ENCODE measurements at places on chromosomes 4 and X. TPM values are rescaled to one million over a fixed set of nuclear protein-coding genes. Genes with fewer than 3 reads are reported as not detected.

DNA sequence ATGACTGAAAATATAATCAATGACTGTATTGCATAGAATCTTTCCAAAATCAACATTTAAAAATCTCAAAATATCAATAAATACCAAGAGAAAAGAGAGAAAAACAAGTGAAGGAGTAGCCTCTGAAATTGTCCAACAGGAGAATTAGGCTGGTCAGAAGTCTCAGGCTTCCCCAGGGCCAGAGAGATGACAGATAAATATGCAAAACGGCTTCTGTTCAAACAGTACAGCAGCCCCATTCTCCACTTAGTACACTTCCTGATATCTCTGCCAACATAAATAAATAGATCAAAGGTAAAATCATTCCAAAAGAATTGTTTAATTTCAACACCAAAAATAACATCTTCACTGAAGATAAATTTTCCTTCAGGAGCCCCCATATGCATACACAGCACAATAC is 204.7 kb upstream of the GABRA2 start:
- H3K4me1 ChIP-seq: no peaks in the 10 kb centered on the region
- no peak for DNase-seq
- H3K27me3 ChIP-seq: no peaks in the 10 kb centered on the region
- H3K27ac ChIP-seq: no peak overlapping the region
- no peak overlapping the region for H3K4me3 ChIP-seq

GRCh38 chrX:118594697-118595420 is 99.2 kb downstream of the DOCK11 start:
- H3K4me1 ChIP-seq: no peaks in the 10 kb centered on the region
- no peak for DNase-seq
- no peak overlapping the region for H3K4me3 ChIP-seq
- H3K36me3 ChIP-seq: no peaks in the 10 kb centered on the region

DNA sequence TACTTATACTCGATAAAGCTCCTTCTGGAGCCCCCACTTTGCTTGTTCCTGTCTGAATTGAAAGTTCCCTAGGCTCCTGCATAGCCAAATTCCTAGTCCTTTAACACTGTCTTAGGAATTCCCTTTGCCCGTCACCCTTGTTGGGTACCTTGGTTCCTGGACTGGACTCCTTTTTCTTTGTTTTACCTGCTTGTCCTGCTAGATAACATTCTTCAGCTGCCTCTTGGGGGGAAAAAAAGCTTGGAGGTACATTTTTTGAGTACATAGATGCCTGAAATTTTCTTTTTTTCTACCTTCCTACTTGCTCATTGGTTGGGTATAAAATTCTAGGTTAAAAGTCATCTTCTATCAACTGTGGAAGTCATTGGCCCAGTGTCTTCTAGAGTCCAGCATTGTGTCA is 154.8 kb upstream of the RAPGEF2 start:
- peaks cover 14% of the 10 kb centered on the region for H3K4me1 ChIP-seq
- no peak for DNase-seq
- H3K27ac ChIP-seq: no peak overlapping the region

Gene LRP2BP
- 0.17 TPM for total RNA-seq

DNA sequence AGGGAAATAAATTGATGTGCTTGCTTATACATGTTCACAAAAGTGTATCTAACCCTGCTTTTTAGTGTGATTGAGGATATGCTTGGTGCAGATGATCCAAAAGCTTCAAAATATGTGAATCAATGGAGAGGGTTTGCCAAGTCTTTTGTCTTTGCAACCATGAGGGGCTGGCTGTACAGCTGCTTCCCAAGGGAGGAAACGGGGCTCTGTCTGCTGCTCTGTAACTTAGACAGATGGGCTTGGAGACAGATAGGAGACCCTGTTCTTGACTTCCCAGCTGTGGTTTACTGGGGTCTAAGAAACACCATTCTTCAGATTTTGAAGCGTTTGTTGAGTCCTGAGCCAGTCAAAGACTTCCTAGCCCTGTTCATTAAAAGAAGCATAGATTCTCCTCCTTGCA is 152.3 kb downstream of the DCLK2 start:
- no peak overlapping the region for H3K27ac ChIP-seq
- no peaks in the 10 kb centered on the region for H3K27me3 ChIP-seq
- no peak for DNase-seq
- H3K36me3 ChIP-seq: no peaks in the 10 kb centered on the region
- no peaks in the 10 kb centered on the region for H3K4me1 ChIP-seq

DNA sequence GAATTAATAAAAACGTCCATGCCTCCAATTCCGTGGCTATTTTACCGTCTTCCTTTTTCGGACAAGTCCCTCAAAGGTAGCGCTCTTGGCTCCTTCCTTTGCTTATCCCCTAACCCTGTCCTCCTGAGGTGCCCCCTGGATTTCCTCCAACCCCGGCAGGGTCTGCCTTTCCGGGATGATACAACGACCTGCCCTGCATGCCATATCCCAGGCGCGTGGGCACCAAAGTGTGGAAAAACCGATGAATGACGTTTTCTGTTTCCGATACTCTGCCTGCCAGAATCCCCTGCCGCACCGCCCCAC is 706 bp upstream of the CSTF2 start:
- no peak overlapping the region for H3K27ac ChIP-seq
- no peaks in the 10 kb centered on the region for H3K27me3 ChIP-seq
- peak overlapping the region; percentile 77 for H3K4me3 ChIP-seq
- 0 out of 2 replicates have a peak, but pooled peaks cover 4% of the 10 kb centered on the region for H3K4me1 ChIP-seq
- peaks cover 3% of the 10 kb centered on the region for H3K36me3 ChIP-seq

GRCh38 chr4:129144755-129145206 is 48.8 kb downstream of the C4orf33 start:
- H3K27ac ChIP-seq: no peak overlapping the region
- no peak for DNase-seq
- H3K27me3 ChIP-seq: no peaks in the 10 kb centered on the region
- no peak overlapping the region for H3K4me3 ChIP-seq
- no peaks in the 10 kb centered on the region for H3K36me3 ChIP-seq

- H3K4me3 ChIP-seq: no peak overlapping the region
- H3K27me3 ChIP-seq: no peaks in the 10 kb centered on the region
- peaks cover 31% of the 10 kb centered on the region for H3K4me1 ChIP-seq
- no peak overlapping the region for H3K27ac ChIP-seq
Observed at GRCh38 chrX:40004921-40005291, 92.9 kb downstream of the BCOR start.

Gene TRAM1L1
- 0.36 TPM for total RNA-seq

DNA sequence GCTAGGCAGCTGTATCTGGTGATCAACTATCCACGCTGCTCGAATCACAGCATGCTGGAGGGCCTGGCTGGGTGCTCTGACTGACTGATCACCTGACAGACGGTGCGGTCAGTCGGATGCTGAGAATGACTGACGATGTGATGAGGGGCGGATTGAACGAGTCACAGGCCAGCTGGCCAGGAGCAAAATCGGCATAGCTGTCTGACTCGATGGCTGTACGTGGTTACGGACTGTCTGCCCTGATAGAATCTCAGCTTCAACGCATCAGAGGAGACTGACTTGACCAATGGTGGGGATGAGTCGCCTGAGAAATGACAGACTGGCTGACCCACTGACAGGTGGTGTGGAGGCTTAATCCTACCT is 1.0 kb upstream of the SUV39H1 start:
- H3K27ac ChIP-seq: peak overlapping the region; percentile 56
- peaks cover 17% of the 10 kb centered on the region for H3K4me1 ChIP-seq
- no peak for DNase-seq
- H3K4me3 ChIP-seq: peak overlapping the region; percentile 75

Gene SLC10A4
- total RNA-seq: not detected

Gene ABCG2
- 13.2 TPM for total RNA-seq

Gene SPP1
- total RNA-seq: 788 TPM

GRCh38 chr4:75867130-75867529 is 35.1 kb downstream of the PPEF2 start:
- no peaks in the 10 kb centered on the region for H3K4me1 ChIP-seq
- no peaks in the 10 kb centered on the region for H3K27me3 ChIP-seq
- no peak overlapping the region for H3K27ac ChIP-seq
- no peak overlapping the region for H3K4me3 ChIP-seq

- H3K36me3 ChIP-seq: no peaks in the 10 kb centered on the region
- H3K4me3 ChIP-seq: no peak overlapping the region
- H3K27ac ChIP-seq: no peak overlapping the region
- DNase-seq: no peak
Observed at GRCh38 chrX:9403374-9403773, 61.5 kb upstream of the TBL1X start.

GRCh38 chr4:5203309-5203992 is 152.2 kb downstream of the STK32B start:
- H3K36me3 ChIP-seq: no peaks in the 10 kb centered on the region
- H3K4me1 ChIP-seq: no peaks in the 10 kb centered on the region
- H3K27me3 ChIP-seq: no peaks in the 10 kb centered on the region
- no peak for DNase-seq

DNA sequence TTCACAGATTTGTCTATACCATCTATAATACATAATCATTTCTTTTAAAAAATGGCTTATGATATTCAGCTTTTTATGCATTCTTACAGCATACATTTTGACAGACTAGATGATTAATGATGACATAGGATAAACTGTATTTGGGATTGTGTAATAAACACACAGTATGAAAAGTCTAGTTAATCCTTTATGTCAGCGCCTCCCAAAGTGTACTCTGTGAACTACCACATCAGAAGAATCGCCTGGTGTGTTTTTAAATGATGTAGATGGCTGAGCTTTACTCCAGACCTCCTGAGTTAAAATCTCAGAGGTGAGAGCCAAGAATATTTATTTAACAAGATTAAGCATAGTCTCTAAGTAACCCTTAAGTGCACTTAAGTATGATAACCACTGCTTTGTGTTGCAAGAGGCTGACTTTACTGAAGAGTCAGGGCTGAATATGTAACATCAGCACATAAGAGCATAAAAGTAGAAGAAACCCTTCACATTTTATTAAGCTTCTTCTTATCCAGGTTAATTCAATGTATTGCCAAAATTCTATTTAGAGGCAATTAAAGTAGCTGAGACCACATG is 104.2 kb downstream of the ANK2 start:
- no peaks in the 10 kb centered on the region for H3K36me3 ChIP-seq
- H3K27me3 ChIP-seq: no peaks in the 10 kb centered on the region
- peak; percentile 75 for DNase-seq
- H3K4me3 ChIP-seq: no peak overlapping the region
- H3K27ac ChIP-seq: no peak overlapping the region

Gene WDR17
- total RNA-seq: not detected

Gene ZFP92
- 0.03 TPM for total RNA-seq

Gene GUCY1B1
- not detected for total RNA-seq

- no peaks in the 10 kb centered on the region for H3K36me3 ChIP-seq
- H3K27me3 ChIP-seq: no peaks in the 10 kb centered on the region
- no peaks in the 10 kb centered on the region for H3K4me1 ChIP-seq
- H3K27ac ChIP-seq: no peak overlapping the region
- no peak overlapping the region for H3K4me3 ChIP-seq
- DNase-seq: no peak
Observed at GRCh38 chr4:48862661-48863060, 31.8 kb downstream of the OCIAD1 start.

DNA sequence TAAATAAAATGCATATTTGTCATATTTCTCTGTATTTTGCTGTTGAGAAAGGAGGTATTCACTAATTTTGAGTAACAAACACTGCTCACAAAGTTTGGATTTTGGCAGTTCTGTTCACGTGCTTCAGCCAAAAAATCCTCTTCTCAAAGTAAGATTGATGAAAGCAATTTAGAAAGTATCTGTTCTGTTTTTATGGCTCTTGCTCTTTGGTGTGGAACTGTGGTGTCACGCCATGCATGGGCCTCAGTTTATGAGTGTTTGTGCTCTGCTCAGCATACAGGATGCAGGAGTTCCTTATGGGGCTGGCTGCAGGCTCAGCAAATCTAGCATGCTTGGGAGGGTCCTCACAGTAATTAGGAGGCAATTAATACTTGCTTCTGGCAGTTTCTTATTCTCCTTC is 3.3 kb downstream of the HTT start:
- H3K4me1 ChIP-seq: peaks cover 41% of the 10 kb centered on the region
- DNase-seq: no peak
- peaks cover 3% of the 10 kb centered on the region for H3K36me3 ChIP-seq
- no peaks in the 10 kb centered on the region for H3K27me3 ChIP-seq
- H3K4me3 ChIP-seq: no peak overlapping the region

Measured in HepG2 (cell line).